ENCODE measurements at places on chromosomes 13 and 19. TPM values are rescaled to one million over a fixed set of nuclear protein-coding genes. Genes with fewer than 3 reads are reported as not detected.

DNA sequence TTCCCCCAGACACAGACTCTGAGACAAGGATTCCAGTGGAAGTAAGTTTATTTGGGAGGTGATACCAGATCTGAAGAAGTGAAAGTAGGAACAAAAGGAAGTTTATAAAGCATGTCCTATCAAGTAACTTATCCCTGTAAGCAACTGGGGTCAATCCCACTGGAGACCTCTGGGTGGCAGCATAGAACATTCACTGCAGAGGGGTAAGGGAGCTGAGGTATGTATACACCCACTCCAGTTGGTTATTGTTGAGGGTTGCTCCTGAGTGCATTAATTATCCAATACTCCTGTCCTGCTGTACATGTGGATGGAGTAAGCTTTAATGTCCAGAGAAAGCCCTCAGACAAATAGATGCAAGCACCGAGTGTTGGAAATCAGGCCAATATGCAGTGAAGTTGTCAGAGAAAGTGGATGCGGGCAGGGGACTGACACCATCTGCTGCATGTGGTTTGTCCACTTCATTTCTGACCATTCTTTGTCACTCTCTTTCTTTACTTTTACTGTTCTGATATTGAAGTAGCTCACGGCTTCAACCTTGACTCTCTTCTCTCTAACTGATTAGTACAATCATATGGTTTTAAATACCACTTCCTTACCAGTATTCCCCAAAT lies 46.7 kb downstream of the NOTCH3 start:
- DNase-seq: no peak

DNA sequence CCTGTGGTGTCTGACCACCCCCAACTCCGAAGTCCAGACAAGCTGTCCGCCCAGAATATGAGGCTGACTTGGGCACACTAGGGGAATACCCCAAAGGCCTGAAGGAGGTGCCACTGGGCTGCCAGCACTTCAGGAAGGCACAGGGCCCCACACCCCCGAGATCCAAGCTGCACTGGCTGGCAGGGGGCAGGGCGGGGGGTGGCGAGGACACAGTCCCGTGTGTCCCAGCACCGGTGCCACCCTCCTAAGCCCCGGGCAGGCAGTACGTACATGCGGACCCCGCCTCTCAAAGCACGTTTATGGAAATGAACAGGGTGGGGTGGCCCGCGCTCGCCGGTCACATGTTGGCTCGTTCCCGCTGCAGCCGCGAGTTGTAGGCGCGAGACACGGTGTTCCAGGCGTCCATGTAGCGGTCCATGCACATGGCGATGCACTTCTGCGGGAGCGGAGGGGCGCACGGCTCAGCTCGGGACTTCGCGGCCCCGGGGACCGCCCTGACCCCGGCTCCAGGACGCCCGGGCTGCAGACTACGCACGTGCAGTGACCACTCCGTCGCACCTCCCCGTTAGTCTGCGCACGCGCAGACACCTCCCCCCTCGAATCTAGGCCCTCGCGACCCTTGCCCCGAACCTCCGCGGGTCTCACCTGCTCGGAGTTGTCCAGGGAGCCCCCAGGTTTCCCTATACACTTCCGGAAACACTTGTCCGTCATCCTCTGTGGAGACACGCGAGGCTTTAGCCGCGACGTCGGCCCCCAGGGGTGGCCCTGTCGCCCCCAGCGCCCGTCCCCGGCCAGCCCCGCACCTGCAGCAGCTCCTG lies 566 bp downstream of the TIMM13 start:
- peak; percentile 52 for DNase-seq

DNA sequence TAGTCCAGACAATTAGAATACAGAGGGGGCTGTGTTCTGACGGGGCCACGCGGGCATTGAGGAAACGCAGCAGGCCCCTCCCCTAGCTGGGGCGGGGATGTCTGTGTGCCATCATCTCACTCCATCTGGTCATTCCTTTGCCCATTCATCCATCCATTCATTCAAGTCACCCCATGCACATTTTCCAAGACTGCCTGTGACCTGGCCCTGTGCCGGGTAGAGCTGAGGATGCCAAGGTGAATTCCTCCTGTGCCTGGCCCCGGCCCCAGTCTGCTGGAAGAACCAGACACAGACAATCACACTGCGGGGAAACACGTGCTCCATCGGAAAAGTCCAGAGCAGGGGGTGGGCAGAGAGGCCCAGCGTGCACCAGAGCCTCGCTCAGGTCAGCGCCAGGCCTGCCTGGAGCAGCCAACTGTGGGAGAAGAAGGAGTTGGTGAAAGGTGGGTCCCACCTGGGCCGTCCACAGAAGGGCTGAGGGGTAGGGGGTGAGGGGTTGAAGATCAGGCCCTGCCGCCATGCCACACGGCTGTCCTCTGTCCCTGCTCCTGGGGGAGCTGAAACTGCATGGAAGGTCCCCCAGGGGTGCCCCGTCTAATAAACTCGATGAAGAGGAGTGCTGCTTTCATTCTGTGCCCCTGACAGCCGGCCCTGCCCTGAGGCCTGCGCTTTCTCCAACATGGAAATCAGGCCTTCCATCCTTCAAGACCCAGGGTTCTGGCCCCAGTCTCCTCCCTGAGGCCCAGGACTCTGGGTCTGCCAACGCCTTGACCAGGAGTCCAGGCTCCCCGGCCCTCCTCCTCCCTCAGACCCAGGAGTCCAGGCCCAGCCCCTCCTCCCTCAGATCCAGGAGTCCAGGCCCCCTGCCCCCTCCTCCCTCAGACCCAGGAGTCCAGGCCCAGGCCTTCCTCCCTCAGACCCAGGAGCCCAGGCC lies 1.6 kb upstream of the CACNG6 start:
- DNase-seq: no peak

GRCh38 chr13:112740502-112741131 lies 50.8 kb downstream of the ATP11A start:
- DNase-seq: no peak

DNA sequence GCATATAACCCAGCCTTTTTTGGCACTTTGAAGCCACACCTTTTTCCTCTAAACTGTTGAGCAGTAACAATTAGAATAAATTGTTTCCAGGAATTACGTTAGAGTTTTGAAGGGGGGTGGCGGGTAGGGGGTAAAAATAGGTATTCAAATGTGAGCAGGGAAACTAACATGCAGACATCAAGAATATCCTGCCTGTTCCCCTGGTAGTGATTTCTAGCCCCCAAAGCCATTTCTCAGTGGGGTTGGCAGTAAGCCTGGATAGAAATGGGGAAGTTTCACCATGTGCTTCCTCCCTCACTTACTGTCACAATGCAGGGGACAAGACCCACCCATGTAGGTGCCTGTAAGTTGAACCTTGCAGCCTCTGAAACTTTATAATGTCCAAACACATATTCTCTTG lies 3.8 kb downstream of the DOCK9 start:
- DNase-seq: no peak

- DNase-seq: no peak
These were observed 1.8 kb downstream of the APOC4 start for GRCh38 chr19:44943801-44944249.

GRCh38 chr13:28685892-28686291 lies 27.0 kb downstream of the POMP start:
- DNase-seq: no peak

DNA sequence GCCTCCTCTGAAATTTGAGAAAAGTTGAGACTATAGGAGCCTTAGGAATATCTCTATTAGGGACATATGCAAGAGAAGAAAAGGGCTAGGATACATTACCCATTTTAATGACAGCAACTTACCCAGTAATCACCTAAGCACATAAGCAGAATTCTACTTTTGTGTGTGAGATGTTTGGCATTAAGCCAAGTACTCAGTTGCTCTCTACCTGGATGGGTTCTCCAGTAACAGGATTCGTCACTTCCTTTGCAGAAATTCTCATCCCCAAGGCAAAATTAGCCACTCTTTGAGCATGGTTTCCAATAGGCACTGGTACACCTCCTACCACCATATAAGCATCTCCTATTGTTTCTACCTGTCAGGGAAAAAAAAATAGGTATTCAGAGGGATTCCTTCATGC lies 95.1 kb downstream of the C13orf42 start:
- no peak for DNase-seq

DNA sequence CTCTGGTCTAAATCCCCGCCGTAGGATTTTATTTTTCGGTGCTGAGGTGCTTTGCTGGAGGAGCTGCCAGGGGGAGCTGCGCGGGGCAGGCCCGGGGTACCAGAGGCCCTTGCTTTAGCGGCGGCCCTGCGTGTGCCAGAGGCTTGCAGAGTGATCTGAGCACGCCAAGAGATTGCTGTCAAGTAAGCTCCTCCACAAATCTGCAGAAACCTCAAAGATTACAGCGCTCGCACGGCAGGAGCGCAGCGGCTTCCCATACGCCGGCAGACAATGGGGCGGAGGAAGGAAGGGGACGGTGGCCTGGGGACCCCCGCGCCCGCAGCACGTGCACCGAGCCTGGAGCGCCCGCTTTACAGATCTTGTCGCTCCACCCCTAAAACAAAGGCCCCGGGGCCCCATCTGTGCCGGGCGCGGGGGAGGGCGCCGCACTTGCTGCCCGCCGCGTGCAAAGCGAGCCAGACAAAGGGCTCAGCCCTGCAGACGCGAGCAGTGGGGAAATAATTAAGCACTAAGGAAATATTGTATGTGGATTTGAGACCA lies 9.1 kb upstream of the C19orf12 start:
- DNase-seq: no peak

DNA sequence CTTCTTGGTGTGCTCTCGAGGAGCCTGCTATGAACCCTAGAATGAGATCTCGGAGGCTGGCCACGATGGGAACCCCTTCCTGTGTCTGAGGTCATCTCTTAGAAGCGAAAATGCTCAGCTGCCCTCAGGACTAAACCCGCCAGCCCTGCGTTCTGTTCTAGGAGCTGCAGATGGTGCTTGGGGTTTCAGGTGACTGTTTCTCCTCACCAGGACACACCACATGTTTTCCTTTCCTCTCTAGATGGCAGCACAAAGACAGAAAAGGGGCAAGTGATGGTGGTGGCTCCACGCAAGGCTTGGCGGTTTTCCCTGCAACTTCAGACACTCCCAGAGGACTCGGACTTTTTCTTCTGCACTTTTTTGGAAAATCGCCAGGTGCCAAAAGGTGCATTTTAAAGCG lies 60.1 kb downstream of the RNASEH2B start:
- no peak for DNase-seq

- no peak for DNase-seq
These were observed 1964.1 kb downstream of the PCDH9 start for GRCh38 chr13:65265988-65266387.

- no peak for DNase-seq
These were observed 168.8 kb upstream of the ZNF507 start for GRCh38 chr19:32176591-32176990.

GRCh38 chr19:32661318-32661717 lies 13.7 kb downstream of the ANKRD27 start:
- no peak for DNase-seq

- DNase-seq: no peak
These were observed 63.4 kb upstream of the C1QTNF9B start for GRCh38 chr13:23960566-23961156.

- DNase-seq: no peak
These were observed 3.5 kb downstream of the COL5A3 start for GRCh38 chr19:10006752-10007323.

DNA sequence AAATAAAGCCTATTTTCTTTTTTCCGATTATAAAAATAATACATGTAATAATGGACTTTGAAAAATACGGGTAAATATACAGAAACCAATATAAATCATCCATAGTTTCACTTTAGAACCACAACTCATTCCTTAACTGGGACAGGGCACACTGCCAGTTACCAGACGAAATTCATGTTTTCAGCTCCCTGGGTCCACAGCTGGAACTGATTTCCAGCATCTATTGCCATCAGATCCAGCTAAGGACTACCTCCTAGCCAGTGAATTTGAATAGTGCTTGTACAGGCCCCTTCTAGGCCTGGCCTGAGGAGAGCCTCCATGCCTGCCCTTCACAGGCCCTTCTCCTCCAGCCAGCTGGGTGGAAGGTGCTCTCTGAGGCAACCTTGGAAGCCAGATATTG lies 30.0 kb upstream of the ATP12A start:
- no peak for DNase-seq

DNA sequence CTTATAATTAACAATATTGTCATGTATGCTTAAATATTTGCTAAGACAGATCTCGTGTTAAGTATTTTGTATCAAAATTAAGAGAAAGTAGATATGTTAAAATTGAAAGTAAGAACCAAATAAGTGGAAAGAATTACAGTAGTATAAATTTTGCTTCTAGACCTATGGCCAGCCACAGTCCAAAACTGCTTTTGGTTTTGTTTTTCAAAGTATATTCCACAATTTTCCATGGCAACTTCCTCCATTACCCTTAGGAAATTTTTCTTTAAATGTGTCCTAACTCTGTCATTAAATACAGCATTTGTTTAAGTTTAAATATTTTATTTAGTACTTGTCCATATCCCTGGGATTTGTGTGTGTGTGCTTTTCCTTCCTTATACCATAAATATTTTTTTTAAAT lies 689.0 kb downstream of the DIAPH3 start:
- no peak for DNase-seq

DNA sequence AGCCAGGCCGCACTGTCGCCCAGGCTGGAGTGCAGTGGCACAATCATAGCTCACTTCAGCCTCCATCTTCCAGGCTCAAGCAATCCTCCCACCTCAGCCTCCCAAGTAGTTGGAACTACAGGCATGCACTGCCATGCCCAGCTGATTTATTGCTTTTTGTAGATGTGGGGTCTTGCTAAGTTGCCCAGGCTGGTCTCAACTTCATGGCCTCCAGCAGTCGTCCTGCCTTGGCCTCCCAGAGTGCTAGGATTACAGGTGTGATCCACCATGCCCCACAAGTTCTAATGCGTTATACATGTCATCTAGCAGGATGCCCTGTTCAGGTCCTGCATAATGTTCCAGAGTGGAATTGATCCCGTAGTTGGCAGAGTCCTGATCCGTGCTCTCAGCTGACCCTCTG lies 4.6 kb downstream of the C19orf53 start:
- DNase-seq: no peak

GRCh38 chr19:3062165-3063105 lies at the start of gene TLE5:
Gene TLE5, minus strand, starts transcription at chr19:3062495. Its CDS starts 295 bp downstream, at chr19:3062200.
- DNase-seq: peak; percentile 66

C19orf18 gene
- 0.21 TPM for total RNA-seq

MBD3 gene
- total RNA-seq: 125 TPM

ZNF345 gene
- 3.9 TPM for total RNA-seq

CYP2S1 gene
- total RNA-seq: 0.34 TPM

KASH5 gene
- 0.14 TPM for total RNA-seq

BEST2 gene
- total RNA-seq: 0.11 TPM

MEX3D gene
- total RNA-seq: 14.9 TPM

GPR183 gene
- total RNA-seq: 147 TPM

LYL1 gene
- 5.6 TPM for total RNA-seq

ANGPTL8 gene
- total RNA-seq: not detected

CEACAM20 gene
- not detected for total RNA-seq

FFAR1 gene
- 0.09 TPM for total RNA-seq

Data from activated T-helper 2 cell treated with anti-CD3 and anti-CD28 coated beads, Interferon-gamma antibody, Interleukin-2, Interleukin-4, amounts not matched to agents 10 μg/mL and 5 μg/mL and 100 μg/mL, durations not matched to agents 14 hours and 24 hours and 36 hours (primary cell).